Right kidney (tissue), 9 donors: ENCODE measurements at places on chromosomes 12 and 14.

GRCh38 chr14:100967930-100968329 lies 64.4 kb upstream of the RTL1 start:
- no peak for DNase-seq

- no peak for DNase-seq
Observed at GRCh38 chr14:98542316-98542715, 729.7 kb downstream of the BCL11B start.

GRCh38 chr12:90260136-90260535 lies 551.5 kb upstream of the ATP2B1 start:
- no peak for DNase-seq

DNA sequence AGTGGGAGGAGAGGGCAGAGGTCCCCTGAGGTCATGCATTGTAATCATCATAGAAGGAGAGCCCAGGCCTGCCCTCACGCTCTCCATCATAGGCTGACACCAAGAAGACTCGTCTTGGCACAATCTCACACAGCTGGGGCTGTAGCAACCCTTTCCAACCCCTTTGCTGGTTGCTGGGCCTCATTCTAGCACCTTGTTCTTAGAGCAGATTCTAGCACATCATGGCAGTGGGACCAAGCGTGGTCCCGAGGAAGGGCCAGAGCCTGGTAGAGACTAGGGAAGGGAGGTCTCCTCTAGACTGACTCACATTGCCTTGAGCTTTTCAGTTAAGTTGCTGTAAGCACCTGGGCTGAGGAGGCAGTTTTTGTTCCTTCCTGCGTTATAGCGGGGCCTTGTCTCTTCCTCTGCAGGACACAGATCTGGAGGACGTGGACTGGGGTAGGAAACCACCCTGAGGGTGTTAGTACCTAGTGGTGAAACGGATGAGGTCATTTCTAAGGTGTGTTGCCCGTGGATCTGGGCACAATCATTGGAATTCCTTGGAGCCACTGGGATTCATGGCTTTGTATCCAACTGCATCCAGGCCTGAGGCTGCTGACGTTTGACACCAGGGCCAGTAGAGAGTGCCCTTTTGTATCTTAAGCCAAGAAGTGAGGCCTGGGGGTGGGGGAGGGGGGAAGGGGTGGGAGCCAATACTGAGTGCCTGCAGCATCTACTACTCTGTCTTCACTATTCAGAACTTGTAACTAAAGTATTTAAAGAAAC lies 19.9 kb downstream of the RPS6KL1 start:
- no peak for DNase-seq

- DNase-seq: peak; percentile 18
Observed at GRCh38 chr14:67166450-67166853, 22.8 kb upstream of the GARIN2 start.

GRCh38 chr14:104107611-104108569 lies 22.4 kb downstream of the ASPG start:
- no peak for DNase-seq

GRCh38 chr14:68621400-68622365 lies 171.2 kb downstream of the ZFP36L1 start:
- peak; percentile 9 for DNase-seq

GRCh38 chr14:100066962-100067361 lies 1.7 kb downstream of the EVL start:
- DNase-seq: no peak

DNA sequence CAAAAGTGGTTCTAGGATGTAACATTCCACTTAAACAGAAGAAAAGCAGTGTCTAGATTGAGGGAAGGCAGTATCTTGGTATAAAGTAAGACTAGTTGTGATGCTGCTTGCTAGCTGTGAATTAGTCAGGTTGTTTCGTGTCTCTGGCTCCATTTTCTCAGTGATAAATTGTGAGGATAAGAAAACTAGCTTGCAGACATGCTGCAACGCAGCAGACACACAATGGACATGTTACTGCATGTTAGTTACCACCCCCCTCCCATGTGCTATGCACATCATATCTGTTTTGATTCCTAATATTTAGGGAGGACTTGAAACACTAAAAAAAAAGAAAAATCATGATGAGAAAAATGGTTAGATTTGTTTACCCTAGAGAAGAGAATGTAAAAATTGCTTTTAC lies 2.9 kb downstream of the CCNK start:
- DNase-seq: no peak

- DNase-seq: no peak
Observed at GRCh38 chr14:103744621-103745395, 29.2 kb downstream of the ZFYVE21 start.

GRCh38 chr14:101184104-101184455 lies 280.6 kb upstream of the RTL1 start:
- DNase-seq: no peak

- DNase-seq: no peak
Observed at GRCh38 chr14:69345402-69345801, 52.7 kb downstream of the ERH start.

- DNase-seq: no peak
Observed at GRCh38 chr12:78490861-78491260, 373.7 kb upstream of the SYT1 start.

DNA sequence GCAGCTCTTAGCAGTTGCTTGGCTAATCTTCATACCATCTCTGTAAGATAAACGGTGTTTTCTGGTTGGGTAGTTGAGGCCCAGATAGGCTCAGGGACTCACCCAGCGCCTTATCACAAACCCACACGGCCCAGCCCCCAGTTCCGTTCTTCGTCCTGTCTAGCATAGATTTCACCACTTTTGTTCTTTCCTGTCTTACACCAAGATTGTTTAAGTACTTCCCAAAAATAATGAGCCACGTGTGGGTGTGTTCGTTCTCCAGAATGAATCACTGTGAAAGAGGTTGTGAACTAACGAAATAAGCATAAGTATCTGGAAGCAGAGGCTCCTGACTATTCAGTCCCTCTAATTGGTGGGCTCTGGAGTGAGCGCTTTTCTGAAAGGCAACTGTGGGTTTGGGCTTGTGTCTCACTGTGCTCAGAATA lies 21.4 kb downstream of the ACVR1B start:
- DNase-seq: no peak

GRCh38 chr12:6951551-6952120 lies 480 bp downstream of the PTPN6 start:
- no peak for DNase-seq

GRCh38 chr14:60647081-60647836 lies 2.0 kb downstream of the SIX1 start:
- peak; percentile 80 for DNase-seq

DNA sequence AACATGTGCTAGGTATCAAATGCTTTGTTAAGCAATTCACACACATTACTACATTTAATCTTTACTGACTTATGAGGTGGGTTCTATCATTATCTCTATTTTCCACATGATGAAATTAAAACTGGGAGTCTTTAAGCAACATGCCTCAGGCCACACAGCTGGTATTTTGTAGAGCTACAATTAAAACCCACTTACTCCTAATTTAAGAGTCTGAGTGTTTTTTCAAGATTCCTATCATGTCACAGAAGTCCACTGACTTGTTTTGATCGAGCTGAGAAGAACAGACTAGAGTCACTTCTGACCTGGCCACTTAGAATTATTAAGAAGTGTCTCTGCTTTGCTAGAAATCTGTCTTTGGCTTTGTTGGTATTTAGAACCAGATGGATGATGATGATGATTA lies 670.7 kb downstream of the NRXN3 start:
- DNase-seq: no peak

- DNase-seq: no peak
Observed at GRCh38 chr12:15899282-15899870, 11.8 kb upstream of the DERA start.

- DNase-seq: no peak
Observed at GRCh38 chr14:24909523-24910302, 140.2 kb downstream of the STXBP6 start.

GRCh38 chr12:131202592-131203378 lies 249.1 kb downstream of the ADGRD1 start:
- no peak for DNase-seq

- DNase-seq: no peak
Observed at GRCh38 chr12:8844665-8845064, 22.2 kb downstream of the A2ML1 start.

GRCh38 chr14:68412505-68413465 lies 380.1 kb downstream of the ZFP36L1 start:
- no peak for DNase-seq

GRCh38 chr12:13101821-13102375 lies 1.6 kb downstream of the GSG1 start:
- no peak for DNase-seq

DNA sequence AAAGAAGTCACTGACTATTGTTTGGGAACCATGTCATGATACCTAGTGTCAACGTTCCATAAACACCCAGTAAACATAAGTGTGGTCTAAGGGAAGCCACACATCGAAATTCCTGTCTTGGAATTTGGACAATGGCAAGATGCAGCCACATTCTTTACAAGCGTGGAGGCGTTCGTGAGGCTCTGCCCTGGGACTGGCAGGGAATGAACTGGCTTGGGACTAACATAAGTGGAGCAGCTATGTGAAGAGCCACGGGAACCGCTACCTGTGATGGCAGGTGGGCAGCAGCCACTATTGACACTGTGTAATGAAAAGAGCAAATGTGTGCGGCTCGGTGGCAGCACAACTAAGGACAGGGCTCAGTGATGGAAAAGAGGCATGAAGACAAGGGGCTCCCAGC lies 10.0 kb upstream of the NRIP2 start:
- DNase-seq: no peak

- no peak for DNase-seq
Observed at GRCh38 chr14:62056789-62057188, 294.6 kb downstream of the SNAPC1 start.

- DNase-seq: no peak
Observed at GRCh38 chr14:52124791-52125684, 56.2 kb upstream of the NID2 start.

GRCh38 chr12:110180591-110181005 lies 56.4 kb downstream of the IFT81 start:
- DNase-seq: no peak

DNA sequence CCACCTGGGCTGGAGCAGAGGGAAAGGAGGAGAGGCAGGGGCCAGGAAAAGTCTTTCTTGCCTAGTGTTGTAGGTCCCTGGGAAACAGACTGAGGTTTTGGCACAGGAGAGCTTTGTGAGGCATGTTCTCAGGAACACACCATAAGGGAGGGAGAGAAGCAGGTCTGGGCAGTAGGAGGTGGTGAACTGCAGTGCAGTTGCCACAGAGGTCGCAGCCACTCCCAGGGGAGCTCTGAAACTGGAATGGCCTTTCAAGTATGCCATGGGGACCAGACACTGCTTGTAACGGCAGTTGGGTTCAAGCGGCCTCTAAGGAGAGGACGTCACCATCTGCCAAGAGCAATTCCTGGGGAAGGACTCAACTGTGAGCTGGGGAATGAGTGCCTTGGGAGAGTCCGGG lies 35.4 kb upstream of the NKX2-8 start:
- no peak for DNase-seq

- DNase-seq: no peak
Observed at GRCh38 chr14:76432827-76433752, 57.2 kb downstream of the ESRRB start.

GRCh38 chr12:113462117-113462774 lies 9.4 kb downstream of the LHX5 start:
- peak; percentile 76 for DNase-seq

GRCh38 chr14:22519877-22520685 lies 68.9 kb downstream of the DAD1 start:
- no peak for DNase-seq

GRCh38 chr12:6603095-6603567 lies 4.0 kb downstream of the CHD4 start:
- DNase-seq: no peak

GRCh38 chr14:22315336-22315735 lies 273.7 kb downstream of the DAD1 start:
- no peak for DNase-seq

DNA sequence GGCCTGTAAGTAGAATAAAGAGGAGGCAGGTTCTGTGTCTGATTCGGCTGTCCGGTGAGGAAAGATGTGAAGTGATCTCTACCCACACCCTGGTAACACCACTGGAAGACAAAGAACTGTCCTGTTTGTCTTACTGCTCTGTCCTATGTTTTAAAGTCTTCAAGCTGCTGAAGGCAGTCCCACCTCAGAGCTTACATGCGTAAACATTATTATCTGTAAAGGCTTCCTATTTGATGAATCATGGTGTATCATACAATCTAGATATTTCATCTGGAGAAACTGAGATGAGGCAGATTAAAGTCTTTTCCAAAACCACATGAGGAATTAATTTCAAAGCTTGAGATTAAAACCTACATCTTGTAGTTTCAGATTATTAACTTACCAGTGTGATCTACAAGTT lies 427.6 kb downstream of the ZFP36L1 start:
- no peak for DNase-seq

DNA sequence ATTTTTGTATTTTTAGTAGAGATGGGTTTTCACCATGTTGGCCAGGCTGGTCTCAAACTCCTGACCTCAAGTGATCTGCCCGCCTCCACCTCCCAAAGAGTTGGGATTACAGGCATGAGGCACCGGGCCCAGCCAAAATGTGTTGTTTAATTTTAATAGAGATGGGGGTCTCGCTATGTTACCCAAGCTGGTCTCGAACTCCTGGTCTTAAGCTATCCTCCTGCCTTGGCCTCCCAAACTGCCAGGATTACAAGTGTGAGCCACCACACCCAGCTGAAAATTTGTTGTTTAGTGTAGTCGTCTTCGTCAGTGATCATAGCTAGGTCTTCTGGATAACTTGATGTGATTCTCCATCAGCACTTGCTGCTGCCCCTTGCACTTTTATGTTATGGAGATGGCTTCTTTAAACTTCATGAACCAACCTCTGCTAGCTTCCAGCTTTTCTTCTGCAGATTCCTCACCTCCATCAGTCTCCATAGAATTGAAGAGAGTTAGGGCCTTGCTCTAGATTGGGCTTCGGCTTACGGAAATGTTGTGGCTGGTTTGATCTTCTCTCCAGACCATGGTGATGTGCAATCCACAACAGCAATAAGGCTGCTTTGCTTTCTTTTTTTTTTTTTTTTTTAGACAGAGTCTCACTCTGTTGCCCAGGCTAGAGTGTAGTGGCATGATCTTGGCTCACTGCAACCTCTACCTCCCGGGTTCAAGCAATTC lies 13.0 kb downstream of the ISCU start:
- no peak for DNase-seq

DNA sequence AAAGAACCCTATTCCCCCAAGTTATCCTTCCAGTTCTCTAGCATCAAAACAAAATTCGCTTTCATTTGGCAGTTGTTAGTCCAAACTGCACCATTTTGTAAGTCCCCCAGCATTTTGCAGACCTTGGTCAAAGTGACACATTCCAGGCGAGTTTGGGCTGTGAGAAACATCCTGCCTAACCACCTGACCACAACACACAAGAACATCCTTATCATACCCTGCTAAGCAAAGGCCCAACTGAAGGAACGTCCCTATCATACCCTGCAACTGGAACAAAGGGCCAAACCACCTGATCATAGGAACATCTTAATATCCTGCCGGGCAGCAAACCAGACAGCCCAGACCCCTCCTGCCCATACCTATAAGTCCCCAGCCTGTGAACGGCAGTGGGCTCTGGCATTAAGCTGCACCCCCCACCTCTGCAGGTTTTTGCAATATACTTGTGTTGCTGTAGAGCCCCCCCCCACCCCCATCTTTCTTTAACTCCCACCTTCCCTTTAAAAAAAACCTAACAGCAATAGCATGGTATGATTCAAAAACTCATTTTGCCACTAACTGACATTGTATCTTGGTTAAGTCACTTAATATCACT lies 2.7 kb downstream of the PCNX4 start:
- no peak for DNase-seq
